Glomerular endothelial cell (primary cell): ENCODE measurements at places on chromosomes 12 and 14. TPM values are rescaled to one million over a fixed set of nuclear protein-coding genes. Genes with fewer than 3 reads are reported as not detected.

TUBA1A gene
- total RNA-seq: 1,256 and 1,548 TPM in 2 replicates

RHOF gene
- total RNA-seq: 26.1 and 50.7 TPM in 2 replicates

PRB2 gene
- total RNA-seq: not detected in 2 replicates

KCNA5 gene
- not detected in 2 replicates for total RNA-seq

IFNG gene
- total RNA-seq: not detected in 2 replicates

SBNO1 gene
- total RNA-seq: 19.4 and 20.2 TPM in 2 replicates

PMCH gene
- total RNA-seq: not detected in 2 replicates

TMEM229B gene
- total RNA-seq: 1.6 and 2.9 TPM in 2 replicates

ARL6IP4 gene
- total RNA-seq: 189 and 247 TPM in 2 replicates

C12orf60 gene
- 0.24 and 2.1 TPM in 2 replicates for total RNA-seq

ACTR10 gene
- 64.2 and 67.0 TPM in 2 replicates for total RNA-seq

C12orf50 gene
- total RNA-seq: 0.12 TPM in 1 of 2 replicates, not detected in the other

VASH1 gene
- 25.1 and 103 TPM in 2 replicates for total RNA-seq

PACS2 gene
- 82.9 and 124 TPM in 2 replicates for total RNA-seq
